ENCODE measurements at places on chromosomes 16 and 17.
A peak's percentile ranks its signal among the peaks of the same experiment; 100 is the strongest.

DNA sequence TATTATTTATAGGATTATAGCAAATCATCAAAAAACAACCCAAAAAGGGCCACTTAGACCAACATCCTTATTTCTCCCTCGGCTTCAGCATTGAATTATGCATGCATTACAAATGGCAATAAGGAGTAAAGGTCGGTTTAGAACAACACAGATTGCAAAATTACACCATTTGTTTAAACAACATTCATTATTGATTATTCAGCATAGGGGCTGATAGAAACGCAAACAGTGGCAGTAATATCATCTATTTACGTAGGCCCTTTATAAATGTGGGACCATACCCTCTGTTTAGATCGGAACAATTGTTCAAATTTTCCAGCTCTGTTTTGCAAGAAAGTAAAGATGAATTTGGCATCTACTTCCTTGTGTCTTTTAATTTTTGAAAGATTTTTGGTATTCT is 153.3 kb downstream of the WWOX start:
- DNase-seq = no peak

DNA sequence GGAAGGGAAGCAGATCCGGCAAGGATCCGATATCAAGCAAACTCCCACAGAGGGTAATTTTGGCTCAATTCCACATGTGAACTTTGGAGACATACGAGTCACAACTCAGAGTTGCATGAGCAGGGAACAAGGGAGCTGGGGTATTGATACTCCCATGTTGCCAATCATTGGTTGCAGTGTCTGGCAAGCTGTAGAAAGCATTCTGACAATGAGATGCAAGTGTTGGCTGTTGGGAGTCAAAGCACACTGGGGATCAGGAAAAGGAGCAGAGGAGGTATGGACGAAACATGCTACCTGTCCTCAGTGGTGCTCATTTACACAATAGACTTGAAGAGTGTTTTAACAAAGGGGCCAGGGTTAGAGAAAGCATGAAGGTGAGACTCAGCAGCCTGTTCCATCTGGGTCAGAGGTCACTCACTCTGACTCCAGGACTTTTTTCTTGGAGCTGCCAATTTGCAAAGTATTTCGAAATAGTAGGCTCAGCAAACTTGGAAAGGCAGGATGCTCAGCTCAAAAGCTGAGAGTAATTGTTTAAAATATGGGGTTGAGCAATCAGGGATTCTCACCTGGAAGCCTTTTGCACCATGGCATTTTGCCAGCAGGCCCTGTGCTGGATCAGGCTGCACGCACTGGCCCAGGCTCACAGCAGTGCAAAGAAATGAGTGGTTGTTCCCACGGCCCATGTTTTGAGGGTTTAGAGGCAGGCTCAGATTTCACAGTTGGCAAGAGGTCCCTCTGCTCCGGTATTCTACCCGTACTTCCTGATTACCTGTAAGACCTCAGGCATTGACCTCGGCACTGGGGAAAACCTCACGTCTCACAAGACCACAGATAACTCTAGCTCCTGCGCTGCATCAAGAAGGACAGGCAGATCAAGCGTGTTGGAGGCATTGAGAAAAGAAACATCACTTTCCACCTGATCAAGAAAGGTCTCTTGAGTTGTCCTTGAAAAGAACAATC is 17.6 kb upstream of the NKD1 start:
- no peak for DNase-seq

- peak; percentile 55 for DNase-seq
Observed at GRCh38 chr16:3509470-3509928, 8.7 kb downstream of the CLUAP1 start.

GRCh38 chr17:27980043-27980442 is 62.4 kb upstream of the NLK start:
- no peak for DNase-seq

- no peak for DNase-seq
Observed at GRCh38 chr17:60926466-60927183, 249.0 kb downstream of the BCAS3 start.

DNA sequence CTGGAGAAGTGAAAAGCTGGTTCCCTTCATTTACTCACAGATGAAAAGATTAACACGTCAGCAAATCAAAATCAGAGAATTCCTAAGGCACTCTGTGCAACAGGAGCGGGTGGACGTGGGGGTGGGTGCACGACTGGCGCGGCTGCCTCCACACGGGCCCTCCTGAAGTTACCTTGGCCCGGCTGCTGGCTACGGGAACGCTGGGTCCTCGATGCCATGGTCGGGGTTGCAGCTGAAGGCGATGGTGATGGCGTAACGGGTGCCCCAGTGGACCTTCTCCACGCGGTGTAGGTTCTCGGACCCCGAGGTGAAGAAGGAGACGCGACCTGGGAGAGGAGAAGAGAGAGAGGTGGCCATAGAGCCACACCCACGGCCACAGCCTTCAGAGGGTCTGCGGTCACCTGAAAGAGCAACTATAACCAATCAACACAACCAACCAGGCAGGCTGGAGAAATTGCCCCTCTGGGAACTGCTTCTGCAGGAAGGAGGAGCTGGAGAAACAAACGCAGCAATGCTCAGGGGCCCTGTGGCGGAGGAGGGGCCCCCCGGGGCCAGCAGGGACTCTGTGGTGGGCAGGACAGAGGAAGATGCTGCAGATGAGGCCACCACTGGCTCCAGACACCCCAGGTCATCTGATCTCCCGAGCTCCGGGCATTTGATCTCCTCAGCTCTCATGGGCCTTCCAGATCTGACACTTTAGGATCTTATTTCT is 20.8 kb downstream of the UTS2R start:
- no peak for DNase-seq

GRCh38 chr16:89511374-89511773 is 3.2 kb downstream of the SPG7 start:
- no peak for DNase-seq

DNA sequence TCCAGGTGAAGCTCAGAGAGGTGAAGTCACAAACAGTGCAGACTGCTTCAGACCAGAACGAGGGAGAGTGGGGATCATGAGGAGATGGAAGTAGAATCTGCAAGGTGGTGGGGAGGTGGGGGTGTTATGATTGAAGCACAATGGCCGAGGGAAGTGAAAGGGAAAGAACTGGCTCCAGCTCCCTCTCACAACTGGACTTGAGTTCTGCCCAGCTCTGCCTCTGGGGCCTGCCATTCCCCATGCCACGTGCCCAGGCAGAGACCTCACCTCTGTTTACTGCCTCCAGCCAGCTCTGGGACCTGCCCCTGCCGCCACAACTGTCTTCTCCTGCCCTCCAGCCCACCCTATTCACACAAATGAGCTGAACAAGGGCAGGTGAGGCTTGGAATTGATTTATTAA is 2.5 kb downstream of the PNMT start:
- DNase-seq = no peak

DNA sequence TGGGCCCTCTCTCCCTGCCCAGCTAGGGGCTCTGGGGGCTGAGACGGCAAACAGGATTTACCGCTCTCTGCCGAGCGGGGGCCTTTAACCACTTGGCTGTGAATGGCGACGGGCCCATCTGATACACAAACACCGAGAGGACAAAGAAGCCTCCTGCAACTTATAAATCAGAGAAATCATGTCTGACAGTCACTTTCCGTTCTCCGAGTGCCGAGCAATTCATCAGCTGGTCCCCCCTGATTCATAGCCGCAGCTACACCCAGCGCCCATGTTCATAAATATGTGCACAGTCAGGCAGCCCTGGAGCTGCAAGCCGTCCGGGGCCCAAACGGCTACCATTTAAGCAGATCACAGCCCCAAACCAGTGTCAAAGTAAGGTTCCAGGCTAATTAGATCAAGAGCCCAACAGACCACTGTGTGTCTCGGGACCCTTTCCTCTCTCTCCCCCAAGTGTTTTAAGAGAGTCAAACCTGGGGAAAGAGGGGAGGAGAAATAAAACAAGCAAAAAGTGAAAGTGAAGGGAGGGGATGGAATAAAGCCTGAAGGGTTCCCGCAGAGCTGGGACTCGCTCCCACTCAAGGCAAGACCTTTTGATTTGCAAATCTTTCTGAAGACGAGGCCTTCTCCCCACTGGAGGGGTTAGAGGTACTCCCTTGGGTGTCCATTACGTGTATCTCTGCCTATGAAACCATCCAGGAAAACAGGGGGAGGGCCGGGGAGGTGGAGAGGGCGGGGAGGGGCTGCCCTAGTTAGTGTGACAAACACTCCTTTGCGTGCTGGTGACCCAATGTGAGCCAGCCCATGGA is 154.7 kb downstream of the C16orf78 start:
- DNase-seq = no peak

GRCh38 chr16:46830417-46830901 is 521 bp downstream of the C16orf87 start:
- no peak for DNase-seq

GRCh38 chr16:2973093-2973492 is 3.9 kb downstream of the PAQR4 start:
- no peak for DNase-seq
